ENCODE measurements at places on chromosomes 1 and 21. TPM values are rescaled to one million over a fixed set of nuclear protein-coding genes. Genes with fewer than 3 reads are reported as not detected.

EPHA2 gene
- 40.9 TPM for total RNA-seq

DNA sequence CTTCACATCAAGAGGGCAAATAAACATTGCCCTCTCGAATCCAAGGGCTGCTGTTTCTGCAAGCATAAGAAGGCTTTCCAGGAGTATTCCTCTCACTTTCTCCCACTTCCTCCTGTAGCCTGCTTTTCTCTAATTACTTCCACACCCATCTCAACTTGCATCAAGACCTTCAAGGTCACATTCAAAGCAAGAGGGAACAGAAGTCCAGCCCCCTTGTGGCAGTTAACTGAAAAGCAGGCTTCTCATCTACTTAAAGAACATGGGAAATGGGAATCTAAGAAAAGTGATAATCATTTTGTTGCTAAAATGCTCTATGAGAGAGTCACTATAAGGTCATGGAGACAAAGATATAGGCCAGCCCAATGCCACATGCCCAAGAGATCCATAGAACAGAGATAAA lies 874.4 kb downstream of the KCNT2 start:
- peak; percentile 14 for DNase-seq

DIPK1A gene
- 3.8 TPM for total RNA-seq

NTRK1 gene
- not detected for total RNA-seq

PLA2G2F gene
- total RNA-seq, result not detected

ANKRD34A gene
- total RNA-seq, result 0.28 TPM

GRCh38 chr1:25743164-25744139 lies 56.5 kb upstream of the SELENON start:
- DNase-seq, result no peak

SH2D1B gene
- total RNA-seq, result not detected

DNA sequence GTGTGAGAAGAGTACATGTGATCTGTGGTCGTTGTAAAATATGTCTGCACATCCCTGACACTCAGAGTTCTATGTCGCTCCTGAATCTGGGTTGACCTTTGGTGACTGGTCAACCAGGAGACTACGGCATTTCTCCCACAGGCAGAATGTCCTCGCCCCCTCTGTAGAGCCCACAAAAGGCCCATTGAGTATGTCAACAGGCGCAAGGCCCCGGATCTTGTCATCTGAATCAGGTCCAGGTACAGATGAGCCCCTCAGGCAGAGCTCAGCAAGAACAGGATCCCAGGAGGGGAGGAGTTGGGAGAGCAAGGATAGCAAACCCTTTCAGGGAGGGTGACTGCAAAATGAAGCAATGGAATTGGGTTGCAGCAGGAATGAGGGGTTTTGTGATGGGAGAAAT lies 126.5 kb downstream of the MATN1 start:
- DNase-seq, result no peak

- no peak for DNase-seq
Measured at GRCh38 chr1:41650028-41650880, 165.8 kb upstream of the EDN2 start.

DNA sequence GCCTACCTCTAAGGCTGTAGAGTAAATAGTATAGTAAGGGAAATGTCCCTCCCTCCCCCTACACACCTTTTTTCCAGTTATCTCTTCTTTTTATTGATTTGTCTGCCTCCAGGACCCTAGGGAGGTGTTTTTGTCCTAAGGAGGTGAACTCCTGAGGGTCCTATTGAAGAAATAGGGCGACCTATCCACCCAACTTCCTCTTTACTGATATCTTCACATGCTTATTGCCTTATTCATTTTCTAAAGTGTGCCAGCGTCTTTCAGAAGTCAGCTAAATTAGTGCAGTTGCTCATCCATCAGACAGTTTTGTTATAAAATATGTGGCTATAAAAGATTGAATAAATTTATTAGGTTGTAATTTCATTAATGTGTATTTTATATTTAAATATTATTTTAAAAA lies 5.9 kb downstream of the BACH1 start:
- no peak for DNase-seq

DMRTA2 gene
- total RNA-seq, result 0.46 TPM

Data from neural progenitor cell (in vitro differentiated cells).